ENCODE measurements at places on chromosomes 16 and 17. TPM values are rescaled to one million over a fixed set of nuclear protein-coding genes. Genes with fewer than 3 reads are reported as not detected.

DNA sequence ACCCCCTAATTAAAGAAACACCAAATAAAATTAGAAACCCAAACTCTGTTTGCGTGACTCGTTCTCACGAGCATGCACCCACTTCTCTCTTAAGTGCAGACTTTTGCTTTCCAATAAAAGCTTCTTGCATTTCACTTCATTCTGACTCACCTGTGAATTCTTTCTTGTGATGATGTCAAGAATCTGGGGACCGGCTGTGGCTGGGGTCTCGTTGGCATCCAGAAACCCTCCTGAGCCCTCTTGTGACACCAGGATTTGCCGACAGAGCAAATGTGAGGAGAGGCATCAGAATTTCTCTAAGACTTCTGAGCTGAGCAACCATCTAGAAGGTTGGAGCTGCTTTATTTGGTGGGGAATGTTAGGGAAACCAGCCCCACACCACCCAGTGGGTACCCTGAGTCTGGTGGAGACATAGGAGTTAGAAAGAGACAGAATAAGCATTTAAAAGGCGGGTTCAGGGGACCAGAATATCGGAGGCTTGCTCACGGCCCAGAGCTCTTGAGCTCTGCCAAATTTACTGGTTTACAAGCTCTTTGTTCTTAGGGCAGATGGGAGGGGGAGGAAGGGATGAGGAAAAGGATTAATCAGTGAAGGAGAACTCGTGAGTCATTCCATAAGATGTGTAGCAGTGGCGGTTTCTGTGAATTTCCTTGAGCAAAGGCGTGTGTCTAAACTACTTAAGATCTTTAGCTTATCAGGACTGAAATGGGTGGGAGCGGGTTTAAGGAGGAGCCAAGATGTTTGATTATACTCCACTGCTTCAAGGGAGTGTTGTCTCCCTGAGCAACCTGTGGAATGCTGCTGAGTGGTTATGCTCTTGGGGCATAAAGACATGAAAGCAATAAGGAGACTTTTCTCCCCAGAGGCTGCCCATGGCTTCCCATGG lies 24.2 kb upstream of the TMC5 start:
- no peak for DNase-seq

DNA sequence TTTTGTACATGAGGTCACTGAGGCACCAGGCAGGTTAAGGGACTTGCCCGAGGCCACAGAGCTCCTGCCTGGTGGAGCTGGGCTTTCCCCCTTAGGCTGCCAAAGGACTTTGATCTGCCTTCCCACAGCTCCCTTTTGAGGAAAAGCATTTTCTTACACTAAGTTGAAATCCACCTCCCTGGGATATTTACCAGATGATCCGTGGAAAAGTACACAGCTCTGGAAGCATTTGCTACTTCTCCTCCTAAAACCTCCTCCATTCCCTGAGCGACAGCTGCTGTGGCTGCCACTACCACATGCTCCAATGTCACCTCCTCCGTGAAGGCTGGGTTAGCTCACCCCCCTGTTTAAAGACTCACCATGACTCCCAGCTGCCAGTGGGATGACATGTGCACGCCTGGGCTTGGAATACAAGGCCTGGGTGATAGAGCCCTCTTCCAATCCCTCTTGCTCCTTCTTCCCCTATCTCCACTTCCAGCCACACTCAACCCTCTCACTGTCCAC lies 1.2 kb upstream of the MPRIP start:
- DNase-seq = no peak

DNA sequence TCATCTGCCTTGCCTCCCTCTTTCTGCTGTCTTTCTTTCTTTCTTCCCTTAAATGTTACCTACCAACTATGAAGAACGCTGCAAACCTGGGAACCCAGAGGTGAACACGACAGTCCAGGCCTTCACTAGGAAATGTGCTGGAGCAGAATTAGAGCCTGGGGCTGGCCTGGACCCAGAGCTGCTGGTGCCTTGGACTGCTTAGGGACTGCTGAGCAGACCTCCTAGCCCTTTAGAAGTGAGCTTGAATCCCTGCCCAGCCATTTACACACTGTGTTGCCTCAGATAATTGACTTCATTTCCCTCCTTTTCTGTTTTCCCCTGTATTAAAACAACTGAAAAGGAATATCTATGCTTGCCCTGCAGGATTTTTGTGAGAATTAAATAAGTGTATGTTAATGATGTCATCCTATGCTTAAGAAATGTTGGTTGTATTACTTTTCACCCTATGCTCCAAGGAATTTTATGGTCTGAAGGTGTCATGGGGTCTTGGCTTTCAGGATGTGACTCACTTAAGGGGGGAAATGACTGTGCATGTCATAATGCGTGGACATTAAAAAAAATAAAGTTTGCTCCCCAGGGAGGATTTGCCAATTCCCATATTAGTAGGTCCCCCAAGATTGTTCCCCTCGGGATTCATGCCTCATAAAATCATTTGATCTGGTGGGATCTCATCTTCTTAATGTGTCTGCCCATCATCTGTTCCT lies 11.5 kb downstream of the CDH13 start:
- no peak for DNase-seq

DNA sequence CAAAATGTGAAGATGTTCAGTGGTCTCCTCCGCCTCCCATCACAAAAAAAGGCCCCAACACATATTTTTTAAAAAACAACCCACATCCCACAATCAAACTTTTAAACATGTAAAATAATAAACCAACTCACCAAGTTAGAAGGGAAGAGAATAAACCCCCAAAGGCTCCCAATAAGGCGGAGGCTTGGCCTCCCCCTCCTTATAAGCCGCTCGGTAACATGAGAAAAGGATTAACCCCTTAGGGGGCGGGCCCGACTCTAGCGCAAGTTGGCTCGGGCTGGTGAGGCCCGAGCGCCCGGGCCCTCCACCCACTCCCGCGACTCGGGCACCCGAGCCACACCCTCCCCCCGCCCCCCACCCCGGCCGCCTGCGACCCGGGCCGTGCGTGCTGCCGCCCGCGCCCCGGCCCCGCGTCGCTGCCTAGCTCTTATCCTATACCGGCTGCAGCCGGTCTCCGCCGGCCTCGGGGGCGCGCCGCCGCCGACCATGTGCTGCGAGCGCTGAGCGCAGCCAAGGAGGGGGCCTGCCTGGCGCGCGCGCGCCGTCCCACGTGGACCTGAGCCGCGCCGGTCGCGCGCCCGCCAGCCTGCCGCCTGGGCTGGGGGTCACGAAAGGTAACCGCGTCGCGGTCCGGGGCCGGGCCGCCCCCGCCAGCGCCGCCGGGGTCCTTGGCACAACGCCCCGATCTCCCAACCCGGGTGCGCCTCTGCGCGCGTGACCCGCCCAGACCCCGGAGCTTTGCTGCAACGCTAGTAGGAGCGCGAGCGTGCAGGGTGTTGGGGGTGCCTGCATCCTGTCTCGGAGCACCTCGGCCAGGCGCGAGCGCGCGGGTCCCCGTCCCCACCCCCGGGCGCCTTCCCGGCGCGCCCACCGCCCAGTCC lies at the start of the genes ARSG and SLC16A6:
TSS of gene ARSG (plus strand) at position 541 of the 881 bp plus-strand sequence. CDS start 15,999 bp downstream, outside the sequence.
TSS of gene SLC16A6 (minus strand) at position 173 of the 881 bp plus-strand sequence. CDS start 12,807 bp downstream, outside the sequence.
- DNase-seq = no peak

DNA sequence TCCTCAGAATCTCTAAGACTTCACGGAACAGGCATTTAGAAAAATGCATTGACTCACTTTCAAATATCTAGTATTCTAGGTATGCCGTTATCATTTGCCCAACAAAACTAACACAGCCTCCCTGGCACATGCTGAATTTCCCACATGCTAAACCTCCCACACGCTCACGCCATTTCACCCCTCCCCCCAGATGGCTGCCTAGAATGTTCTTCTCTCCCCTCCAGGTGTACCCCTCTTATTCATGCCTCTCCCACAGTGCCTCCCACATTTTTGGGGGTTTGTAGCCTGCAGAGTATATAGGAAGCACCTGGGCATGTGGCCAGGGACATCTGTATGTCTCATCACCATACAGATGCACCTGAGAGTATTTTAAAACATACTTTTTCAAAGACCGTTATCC lies 38.2 kb upstream of the ICAM2 start:
- no peak for DNase-seq

DNA sequence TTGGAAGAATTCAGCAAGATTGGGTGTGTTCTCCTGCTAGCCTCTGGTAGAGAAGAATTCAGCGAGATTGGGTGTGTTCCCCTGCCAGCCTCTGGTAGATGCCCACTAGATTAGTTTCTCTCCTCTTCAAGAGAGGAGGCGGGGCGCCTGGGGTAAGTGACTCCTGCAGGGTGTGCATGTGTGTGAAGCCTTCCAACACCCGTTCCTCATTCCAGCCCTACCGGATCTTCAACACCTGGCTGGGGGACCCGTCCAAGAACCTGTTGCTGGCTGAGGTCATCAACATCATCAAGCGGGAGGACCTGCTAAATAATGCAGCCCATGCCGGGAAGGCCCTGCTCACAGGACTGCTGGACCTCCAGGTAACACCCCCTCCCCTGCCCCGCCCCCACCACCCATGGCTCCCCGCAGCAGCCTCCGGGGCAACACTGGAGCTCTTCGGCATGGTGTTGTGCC lies 21.3 kb downstream of the TMEM186 start:
- DNase-seq = no peak

- DNase-seq = no peak
These were observed 16.9 kb downstream of the MPG start for GRCh38 chr16:94918-95265.

- no peak for DNase-seq
These were observed 102.0 kb upstream of the PLCG2 start for GRCh38 chr16:81676883-81677737.

DNA sequence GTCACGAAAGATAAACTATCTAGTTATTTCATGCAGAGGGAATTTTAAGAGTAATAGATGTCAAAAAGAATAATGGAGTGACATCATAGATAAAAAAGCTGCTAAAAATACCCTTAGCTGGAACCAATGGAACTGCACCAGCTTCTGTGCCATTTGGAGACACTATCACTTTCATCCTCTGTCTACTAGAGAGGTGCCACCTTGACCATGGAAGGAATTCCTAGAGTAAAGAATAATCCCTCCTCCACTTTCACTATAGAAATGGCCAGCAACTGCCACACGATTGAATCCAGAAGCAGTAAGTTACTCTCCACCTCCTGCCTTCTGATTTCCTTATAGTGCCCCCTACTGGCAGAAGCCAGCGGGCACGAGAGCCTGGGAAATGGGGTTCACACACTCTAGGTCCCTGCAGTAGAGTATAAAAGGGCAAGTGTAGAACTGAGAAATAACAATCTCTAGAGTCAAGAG lies 2.8 kb upstream of the ALDH3A2 start:
- peak; percentile 87 for DNase-seq

- no peak for DNase-seq
These were observed 39.0 kb upstream of the TEKT3 start for GRCh38 chr17:15380446-15380845.

GRCh38 chr16:76201385-76201784 lies 75.8 kb upstream of the CNTNAP4 start:
- no peak for DNase-seq

DNA sequence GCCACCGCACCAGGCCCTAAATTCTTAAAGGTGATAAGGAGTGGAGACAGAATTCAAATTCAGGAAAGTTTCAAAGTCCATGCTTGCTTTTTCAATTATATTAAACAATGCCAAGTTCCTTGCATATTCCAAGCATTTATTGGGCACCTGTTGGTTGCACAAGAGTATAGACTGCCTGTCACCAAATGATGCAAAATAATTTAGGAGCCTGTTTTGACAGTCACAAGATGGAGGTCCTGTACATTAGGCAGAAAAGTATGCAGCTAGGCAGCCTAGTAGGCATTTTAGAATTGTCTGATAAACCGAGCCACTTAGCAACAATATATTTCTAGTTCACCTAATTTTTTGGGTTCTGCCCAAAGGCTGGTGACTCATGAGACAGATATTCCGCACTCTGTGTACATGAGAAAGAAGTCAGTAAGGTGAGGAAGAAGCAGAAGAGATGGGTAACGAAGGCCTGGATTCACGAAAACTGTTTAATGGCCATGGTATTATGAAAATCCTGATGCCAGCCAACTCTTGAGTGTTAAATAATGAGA lies 7.3 kb downstream of the ACACA start:
- DNase-seq = no peak

- no peak for DNase-seq
These were observed 1.8 kb upstream of the MIF4GD start for GRCh38 chr17:75272848-75273184.

DNA sequence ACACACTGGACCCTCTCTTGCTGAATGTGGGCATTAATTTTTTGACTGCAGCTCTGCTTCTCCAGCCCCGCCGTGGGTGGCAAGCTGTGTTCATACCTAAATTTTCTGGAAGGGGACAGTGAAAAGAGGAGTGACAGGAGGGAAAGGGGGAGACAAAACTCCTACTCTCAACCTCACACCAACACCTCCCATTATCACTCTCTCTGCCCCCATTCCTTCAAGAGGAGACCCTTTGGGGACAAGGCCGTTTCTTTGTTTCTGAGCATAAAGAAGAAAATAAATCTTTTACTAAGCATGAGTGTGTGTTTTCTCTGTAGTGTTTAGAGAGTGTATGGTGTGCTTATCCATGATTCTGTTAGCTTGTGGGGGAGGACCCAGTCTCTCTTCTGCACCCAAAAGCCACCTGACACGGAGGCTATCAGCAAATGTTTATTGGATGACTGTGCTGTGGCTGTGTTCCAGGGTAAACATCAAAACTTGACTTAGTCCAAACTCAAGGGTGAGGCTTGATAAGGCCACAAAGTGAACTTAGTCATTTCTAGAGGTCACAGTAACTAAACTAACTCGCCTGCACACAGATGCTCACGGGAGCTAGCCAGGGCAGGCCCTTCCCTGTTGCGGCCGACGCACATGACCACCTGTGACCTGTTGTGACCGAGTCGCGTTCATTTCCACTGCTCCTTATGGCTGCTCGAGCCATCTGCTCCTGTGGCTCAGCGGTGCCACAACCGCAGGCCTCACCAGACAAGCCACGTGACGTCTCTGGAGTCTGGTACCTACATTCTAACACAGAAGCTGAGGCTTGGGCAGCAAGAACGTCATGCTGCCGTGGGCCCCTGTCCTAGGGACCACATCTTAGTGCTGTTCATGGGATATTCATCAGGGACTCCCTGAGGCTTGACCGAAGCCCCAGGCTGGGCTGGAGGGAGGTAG lies 9.8 kb upstream of the MED11 start:
- DNase-seq = no peak

Gene ALOX15
- 1.7 TPM for polyA plus RNA-seq

Gene PLLP
- polyA plus RNA-seq = 10.6 TPM

Gene CLCN7
- 79.6 TPM for polyA plus RNA-seq

Gene FGF11
- 26.1 TPM for polyA plus RNA-seq

Gene KRTAP3-1
- not detected for polyA plus RNA-seq

Gene RASL10B
- polyA plus RNA-seq = 21.8 TPM

Gene PLXDC1
- 17.9 TPM for polyA plus RNA-seq

Gene TMEM114
- polyA plus RNA-seq = 2.9 TPM

All from H1 (cell line).